ENCODE measurements at places on chromosomes 5 and 9.

GRCh38 chr5:170251462-170251861, 18.7 kb downstream of the C5orf58 start:
- no peak for DNase-seq

GRCh38 chr5:9201761-9202160, 344.1 kb downstream of the SEMA5A start:
- DNase-seq = no peak

GRCh38 chr9:90921104-90921503, 119.5 kb downstream of the SYK start:
- no peak for DNase-seq

DNA sequence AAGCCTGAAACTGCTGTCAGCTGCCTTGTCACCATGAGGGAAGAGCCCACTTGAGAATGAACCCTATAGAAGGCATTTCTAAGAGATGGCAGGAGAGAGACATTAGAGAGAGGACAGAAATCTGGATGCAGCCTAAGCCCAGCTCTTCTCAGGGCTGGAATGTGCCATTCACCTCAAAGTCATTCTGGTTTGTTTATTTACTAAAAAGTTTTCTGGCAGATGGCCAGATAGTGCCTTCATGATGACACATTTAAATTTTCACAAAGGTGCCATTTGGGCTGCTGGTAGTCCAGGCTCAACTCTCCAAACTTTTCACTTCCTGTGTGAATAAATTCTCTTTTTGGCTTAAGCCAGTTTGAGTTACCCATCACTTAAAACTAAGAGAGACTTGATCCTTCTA, 144.6 kb upstream of the ZNF366 start:
- no peak for DNase-seq

DNA sequence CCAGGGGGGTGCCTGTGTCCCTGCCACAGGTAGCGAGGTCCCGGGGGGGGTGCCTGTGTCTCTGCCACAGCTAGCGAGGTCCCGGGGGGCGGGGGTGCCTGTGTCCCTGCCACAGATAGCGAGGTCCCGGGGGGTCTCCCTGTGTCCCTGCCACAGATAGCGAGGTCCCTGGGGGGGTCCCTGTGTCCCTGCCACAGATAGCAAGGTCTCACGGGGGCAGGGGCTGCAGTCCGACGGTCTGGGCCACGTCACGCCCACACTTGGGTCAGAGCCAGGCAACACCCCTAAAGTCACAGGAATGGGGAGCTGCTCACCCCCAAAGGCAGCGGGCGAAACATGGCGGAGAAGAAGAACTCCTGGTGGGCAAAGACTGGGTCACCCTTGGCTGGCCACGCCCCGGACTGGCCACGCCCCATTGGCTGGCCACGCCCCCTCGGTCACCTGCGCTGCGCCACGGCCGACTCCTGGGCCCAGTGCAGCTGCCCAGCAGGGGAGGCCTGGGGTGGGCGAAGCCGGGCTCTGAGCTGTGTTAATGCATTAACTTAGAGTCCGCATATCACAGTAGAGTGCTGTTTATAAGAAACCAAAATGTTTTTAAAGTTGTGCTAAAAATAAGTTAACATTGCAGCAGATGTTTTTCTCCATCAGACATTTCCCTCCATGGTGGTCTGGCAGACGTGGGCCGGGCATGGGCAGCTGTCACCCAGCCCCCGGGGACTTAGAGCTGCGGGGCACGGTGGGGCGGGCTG, 7.0 kb downstream of the NOXA1 start:
- DNase-seq = no peak

GRCh38 chr5:169027501-169028061, 273.4 kb downstream of the SLIT3 start:
- no peak for DNase-seq

- no peak for DNase-seq
Observed at GRCh38 chr5:9149988-9150387, 395.9 kb downstream of the SEMA5A start.

Measured in activated CD4-positive, alpha-beta T cell treated with anti-CD3 and anti-CD28 coated beads, Interleukin-2, Interleukin-6, amounts not matched to agents 100 ng/mL and 50 ng/mL, durations not matched to agents 16 hours and 8 hours (primary cell).